K562 (cell line): ENCODE measurements at places on chromosomes 7 and 10.

DNA sequence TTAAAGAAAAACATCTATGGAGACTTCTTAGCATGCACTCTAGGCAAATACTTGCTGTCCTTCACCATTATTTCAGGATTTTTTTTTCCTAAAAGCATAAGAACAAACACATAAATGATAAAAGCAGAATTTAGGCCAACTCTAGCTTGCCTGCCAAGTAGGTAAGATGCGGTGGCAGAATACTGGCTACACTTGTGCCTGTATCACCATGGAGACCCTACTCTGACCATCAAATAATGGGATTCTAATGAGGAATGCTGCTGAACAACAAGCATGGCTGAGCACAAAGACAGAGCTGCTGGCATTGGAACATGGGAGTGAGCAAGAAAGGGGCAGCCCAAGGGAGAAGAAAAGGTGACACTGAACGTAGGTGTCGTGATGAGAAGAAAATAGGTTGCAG is 18.5 kb upstream of the TAS2R40 start:
- no peak for DNase-seq

DNA sequence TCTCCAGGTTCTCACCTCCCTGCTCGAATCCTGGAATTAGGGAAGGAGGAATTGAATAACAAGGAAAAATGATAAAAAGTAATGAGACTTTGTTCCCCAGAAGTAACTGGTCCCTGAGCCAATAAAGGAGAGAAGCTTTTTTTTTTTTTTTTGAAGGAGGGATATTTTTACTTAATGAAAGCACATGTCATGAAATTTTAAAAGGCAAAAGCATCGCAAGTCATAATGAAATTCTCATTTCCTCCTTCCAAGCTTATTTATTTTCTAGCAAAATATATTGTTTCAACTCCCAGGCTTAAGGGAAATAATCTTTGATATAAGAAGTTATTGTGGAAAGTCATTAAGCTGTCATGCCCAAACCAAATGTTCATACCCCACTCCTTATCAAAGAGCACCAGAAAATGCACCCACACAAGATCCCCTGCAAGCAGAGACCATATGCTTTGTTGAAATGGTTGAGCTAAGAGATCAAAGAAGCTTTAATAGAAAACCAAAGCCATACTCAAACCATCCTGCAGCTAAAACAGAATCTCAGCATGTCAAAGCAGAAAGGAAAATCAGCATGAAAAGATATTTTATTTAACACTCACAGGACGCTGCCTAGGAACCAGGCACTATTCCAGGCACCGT is 16.7 kb upstream of the ABCC2 start:
- no peak for DNase-seq

DNA sequence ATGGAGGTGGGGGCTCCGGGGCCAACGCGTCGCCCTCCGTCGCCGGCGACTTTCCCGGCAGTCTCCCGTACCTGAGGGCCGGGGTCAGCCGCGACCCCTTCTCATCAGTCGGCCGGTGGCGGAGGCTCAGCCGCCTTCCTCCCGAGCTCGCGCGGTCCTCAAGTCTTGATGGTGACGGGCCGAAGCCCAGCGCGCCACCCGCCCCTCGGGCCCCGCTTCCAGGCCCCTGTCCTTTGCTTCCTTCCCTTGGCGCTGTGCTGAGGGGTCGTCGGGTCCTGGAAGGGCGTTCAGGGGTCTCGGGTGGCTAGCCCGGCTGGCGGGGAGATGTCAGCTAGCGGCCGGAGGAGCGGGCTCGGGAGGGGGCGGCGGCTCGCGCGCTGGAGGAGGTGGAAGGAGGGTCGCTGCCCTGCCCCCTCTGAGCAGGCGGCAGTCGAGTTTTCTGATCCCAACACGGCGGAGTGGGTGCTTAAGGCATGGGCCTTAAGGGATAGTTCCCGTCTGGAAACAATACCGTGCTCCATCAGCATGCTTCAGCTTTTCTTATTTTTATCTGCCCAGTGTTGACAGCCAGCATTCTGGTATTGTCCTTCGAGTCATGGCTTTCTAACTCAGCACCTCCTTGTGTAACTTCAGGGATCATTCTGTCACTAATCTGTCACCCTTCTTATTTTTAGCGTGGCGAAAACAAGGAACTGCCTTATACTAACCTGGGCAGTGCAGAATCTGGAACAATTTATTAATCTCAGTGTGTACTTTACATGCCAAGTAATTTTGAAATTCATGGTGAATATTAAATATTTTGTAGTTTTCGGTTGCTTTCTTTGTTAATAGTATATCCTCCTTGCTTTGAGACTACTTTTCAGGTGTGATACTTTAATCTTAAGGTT is 748 bp downstream of the PHTF2 start:
- peak; percentile 46 for DNase-seq

DNA sequence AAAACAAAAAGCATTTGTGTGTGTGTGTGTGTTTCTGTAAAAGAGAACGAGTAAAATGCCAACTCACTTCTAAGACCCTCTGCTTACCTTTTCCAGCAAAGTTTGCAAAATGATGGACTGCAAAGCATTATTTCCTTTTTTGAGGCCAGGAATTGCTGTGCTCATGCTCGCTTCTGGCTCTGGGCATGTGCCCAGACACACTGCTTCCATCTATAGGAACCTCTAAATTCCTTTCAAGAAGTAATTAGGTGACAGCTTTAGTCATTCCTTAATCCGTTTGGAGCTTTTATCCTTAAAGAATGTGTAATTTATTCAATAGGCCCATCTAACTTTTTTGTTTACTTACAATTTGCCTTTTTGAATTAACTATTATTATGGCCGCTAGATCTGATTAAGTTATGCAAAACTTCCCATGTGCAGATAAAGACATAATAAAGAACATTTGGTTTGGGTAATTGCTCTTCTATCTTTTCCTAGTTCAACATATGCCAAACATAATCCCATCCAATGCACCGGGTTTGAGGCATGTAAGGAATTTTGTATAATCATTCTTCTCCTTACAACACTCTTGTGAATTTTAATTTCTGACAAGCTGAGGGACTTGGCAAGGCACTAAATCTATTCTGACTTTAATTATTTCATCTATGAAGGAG is 34.7 kb downstream of the A1CF start:
- DNase-seq, result no peak

DNA sequence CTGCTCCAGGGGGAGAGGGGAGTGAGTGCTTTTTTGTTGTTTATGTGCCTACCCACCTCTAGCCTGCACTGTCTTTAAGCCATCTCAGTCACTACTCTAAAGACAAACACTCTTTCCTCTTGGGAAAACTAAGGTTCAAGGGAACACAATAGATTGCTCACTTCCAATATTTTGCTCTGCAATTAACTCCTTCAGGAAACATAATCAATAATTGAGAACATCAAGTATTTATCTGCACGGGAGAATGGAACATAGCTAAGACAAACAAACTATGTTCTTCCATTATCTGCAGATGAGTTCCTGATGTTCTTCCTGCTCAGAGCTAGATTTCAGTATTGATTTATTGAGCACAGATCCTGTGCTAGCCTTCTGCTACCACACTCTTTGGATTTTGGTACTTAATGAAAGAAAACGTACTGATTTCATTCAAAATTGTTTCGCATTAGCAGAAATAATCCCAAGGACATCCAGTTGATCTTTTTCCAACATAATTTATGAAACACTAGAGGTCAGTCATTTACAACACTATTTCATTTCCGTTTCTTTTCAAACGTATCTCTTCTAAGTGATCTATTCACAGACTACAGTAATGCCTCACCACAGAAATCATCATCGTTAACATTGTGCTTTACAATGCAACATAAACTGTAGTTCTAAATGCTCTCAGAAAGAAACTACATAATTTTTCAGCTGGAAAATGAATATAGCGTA is 8.3 kb downstream of the NEBL start:
- DNase-seq, result no peak

GRCh38 chr10:62069452-62070178 is 168.1 kb downstream of the ARID5B start:
- no peak for DNase-seq

DNA sequence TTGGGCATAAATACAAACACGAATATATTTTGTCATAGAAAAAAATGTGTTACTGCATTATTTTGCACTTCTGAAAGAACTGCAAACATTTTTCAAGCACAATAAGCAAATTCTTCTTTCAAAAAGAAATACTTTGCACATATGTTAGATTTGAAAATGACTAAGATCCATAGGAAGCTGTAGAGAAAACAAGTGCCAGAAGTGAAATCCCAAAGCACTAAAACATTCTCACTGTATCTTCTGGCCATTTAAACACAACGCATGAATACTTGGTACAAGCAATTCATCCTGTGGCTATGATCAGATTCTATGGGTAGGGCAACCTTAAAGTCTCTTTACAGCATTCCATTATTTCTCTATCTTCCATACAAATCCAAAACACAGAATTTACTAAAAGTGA is 225.4 kb upstream of the IMMP2L start:
- no peak for DNase-seq

DNA sequence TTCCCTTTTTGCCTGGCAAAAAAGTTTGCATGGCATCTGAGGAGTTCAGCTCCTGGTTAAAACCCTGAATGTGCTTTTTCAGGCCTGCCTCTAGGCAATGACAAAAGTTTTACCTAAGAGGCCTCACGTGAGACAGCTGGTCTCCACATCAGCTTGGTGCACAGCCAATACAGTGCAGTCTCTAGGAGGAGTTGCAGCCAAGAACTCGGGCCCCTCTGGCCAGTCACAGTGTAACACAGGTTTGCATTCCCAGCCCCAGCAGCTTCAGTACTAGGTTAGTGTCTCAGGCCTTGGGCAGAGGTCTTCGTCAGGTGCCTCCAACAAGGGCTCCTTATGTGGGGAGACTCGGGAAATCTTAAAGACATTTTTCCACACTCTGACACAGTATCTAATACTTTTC is 771.7 kb downstream of the SORCS1 start:
- DNase-seq, result no peak

- DNase-seq, result no peak
These were observed 186.8 kb upstream of the TMEM229A start for GRCh38 chr7:124219681-124220080.

- DNase-seq, result no peak
These were observed 121.6 kb downstream of the KCND2 start for GRCh38 chr7:120394595-120394994.

DNA sequence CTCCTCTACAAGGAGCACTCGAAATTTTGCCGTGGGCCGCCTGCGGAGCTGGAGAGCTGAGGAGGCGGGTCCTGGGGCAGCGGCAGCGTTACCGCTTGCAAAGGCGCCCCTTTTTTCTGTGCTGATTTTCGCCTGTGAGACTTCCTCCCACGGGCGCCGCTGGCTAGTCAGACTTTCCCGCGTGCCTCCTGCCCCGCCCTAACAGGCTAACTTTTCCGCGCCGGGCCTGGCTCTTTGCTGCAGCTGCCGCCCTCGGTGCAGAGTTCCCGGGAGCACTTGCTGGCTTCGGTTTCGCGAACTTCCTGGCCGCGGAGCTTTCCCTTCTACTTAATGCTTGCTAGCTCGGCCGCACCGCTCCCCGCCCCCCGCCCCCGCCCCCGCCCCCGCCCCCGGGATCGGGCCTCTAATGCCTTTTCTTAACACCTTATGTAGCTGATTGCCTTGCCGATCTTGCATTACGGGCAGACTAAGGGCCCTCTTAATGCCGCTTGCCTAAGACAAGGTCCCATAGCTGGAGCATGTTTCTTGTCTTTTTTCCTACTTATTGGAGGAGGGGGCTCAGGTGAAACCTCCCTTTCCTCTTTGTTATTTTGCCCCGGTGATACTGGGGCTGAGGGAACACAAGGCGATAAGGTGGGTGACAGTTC is 37.9 kb upstream of the RASGEF1A start:
- no peak for DNase-seq

DNA sequence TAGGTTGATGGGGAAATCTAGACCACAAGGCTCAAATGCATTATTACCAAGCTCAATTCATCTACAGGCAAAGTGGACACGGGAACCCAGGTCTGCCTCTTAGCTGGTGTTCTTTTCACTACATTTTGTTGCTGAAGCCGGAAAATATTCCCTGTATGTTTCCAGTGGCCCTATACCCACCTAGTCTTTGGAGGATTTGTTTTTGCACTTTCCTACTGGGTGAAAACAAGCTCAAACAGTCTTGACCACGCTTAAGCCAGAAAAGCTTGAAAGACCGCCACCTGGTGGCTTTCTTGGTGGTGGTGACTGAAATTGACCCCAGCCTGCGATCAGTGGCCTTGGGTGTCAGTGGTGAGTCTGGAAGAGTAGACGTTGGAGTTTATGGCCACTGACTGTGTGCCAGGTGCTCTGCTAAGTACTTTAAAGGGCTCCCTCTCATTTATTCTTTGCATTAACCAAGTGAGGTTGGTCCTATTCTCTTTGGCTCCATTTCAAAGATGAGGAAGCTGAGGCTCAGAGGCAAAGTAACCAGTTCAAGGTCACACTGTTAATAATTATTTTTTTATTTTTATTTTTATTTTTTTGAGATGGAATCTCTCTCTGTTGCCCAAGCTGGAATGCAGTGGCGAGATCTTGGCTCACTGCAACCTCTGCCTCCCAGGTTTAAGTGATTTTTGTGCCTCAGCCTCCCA is 11.1 kb upstream of the CRTAC1 start:
- DNase-seq, result peak; percentile 33

DNA sequence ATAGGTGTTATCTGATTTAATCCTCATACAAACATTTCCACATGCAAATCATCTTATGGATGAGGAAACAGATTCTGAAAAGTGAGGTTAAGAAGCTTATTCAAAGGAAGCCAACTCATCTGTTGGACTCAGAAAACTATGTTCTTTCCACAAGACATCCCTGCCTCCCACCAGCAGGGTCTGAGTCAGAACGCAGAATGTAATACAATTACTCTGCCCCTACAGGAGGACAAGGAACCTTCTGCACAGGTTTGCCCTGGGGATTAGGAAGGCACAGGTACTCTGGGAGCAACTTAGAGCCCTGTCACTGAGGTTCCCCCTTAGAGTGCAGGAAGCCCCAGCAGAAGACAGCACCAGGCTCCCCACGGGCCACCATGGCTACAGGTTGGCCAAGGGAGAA is 255.7 kb downstream of the TNS3 start:
- no peak for DNase-seq

DNA sequence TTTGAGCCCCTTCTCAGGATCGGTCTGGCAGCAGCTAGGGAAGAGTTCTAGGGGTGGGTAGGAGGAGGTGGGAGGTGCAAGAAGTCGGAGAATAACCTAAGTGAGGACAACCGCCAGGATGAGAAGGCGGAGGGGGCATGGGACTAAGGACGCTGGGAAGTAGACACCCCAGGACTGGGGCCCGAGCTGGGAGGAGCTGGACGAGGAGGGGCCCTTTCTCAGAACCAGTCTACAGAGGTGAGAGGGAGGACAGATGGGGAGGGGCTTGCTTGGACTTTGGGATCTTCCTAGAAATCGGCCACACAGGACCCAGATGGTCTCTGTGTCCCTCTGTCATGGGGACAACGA is 90.0 kb upstream of the MYL10 start:
- no peak for DNase-seq

GRCh38 chr10:101216207-101217043 is 12.8 kb downstream of the LBX1 start:
- DNase-seq, result no peak
